SJSA1 (cell line): ENCODE measurements at places on chromosomes 2 and 18. TPM values are rescaled to one million over a fixed set of nuclear protein-coding genes. Genes with fewer than 3 reads are reported as not detected.
A peak's percentile ranks its signal among the peaks of the same experiment; 100 is the strongest.

DNA sequence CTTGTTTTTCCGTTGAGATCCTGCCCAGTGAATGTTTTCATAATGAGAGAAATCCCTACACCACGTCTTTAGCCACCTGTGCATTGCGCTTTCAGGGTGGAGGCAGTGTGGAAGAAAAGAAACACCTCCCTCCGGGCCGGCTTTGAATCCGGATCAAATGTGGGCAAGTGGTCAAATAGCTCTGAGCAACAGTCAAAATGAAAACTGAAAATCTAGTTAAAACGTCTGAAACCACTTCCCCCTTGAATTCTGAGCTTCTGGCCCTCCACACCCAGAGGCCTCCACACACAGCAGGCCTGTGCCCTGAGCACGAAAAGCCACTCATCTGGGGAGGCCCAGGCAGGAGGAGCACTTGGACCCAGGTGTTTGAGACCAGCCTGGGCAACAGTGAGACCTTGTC is 263.6 kb upstream of the SALL3 start:
- no peak overlapping the region for H3K4me3 ChIP-seq
- no peaks in the 10 kb centered on the region for H3K27me3 ChIP-seq
- no peak for DNase-seq
- no peaks in the 10 kb centered on the region for H3K4me1 ChIP-seq

DNA sequence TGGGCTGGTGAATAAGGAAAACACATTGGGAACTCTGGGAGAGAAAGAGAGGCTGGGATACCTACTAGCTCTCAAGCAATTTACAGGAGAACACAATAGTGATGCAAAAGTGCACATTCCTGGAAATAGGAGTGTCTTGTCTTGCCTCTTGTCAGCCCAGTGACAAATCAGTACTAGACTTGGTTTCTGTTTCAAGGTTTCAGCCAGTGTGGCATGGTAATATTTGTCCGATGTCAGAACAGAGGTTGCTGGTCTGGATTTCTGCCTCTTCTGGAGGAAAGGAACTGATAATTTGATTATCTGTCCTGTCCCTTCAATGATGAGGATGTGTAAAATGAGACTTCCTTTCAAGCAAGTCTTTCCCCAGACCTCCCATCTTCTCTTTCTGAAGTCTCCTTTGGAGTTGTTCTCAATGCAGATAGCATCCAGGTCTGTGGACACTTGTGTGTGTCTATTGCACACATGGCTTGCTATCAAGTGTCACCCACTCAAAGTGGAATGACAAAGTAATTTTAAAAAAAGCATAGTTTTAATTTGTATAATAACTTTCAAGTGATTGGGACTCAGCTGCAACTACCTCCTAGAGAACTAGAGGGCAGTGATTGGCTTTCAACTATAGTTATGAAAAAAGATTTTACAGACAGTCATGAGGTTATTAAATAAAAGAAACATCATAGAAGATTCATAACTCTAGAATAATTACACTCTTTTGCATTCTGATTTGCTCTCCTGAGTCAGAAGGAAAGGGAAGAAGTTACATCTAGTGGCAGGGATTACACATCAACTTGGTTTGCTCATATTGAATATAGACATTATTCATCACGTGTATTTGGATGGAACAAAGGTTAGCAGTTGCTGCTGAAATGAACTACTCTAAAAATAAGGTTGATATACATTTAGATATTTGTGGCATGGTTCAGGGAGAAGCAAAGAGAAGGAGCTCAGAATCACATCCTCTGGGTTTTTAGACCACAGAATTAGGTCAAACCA is 4.5 kb downstream of the GPR39 start:
- no peaks in the 10 kb centered on the region for H3K36me3 ChIP-seq
- peaks cover 20% of the 10 kb centered on the region for H3K4me1 ChIP-seq
- DNase-seq, result no peak
- H3K27me3 ChIP-seq, result no peaks in the 10 kb centered on the region
- no peak overlapping the region for H3K27ac ChIP-seq

- peak overlapping the region; percentile 14; the same call in 1 of the 2 replicates for H3K27ac ChIP-seq
- H3K36me3 ChIP-seq, result no peaks in the 10 kb centered on the region
- DNase-seq, result no peak
- H3K27me3 ChIP-seq, result no peaks in the 10 kb centered on the region
- H3K4me3 ChIP-seq, result peak overlapping the region; percentile 35
- peaks cover 43% of the 10 kb centered on the region for H3K4me1 ChIP-seq
Measured at GRCh38 chr2:64860276-64860885, 128.8 kb upstream of the SLC1A4 start.

DNA sequence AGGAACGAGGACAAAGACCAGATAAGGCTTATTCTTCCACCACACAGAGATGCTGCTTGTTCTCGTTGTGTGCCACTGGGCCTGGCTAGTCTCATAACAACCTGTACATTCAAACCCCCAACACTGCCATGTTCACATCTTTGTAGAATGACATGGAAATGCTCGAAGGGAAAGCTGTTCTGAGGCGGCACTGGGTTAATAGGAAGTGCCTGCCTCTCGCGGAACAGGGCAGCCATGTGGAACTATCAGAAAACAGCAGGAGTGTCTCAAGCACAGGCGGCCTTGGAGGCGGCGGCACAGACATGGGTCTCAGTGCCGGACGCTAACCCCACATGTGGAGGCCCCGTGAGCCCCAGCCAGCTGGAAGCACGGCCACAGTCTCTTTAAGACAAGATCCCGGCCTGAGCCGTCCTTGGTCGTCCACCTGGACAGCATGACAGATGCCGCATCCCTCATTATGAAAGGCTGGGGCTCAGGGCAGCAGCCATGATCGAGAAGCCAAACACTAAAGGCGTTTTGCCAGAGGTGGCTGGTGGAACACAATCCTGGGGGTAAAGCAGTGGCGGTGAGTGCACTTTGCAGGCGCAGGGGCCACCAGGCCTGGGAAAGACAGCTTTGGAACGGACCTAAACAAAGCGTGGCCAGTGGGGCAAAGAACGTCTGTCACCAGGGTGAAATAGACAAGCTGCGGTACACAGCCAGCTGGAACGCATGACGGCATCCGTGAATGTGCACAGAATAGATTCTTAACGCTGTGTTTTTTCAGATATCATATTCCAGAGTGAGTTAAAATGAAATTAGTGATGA is 161.0 kb downstream of the HDAC4 start:
- H3K36me3 ChIP-seq, result no peaks in the 10 kb centered on the region
- no peak overlapping the region for H3K4me3 ChIP-seq
- H3K27ac ChIP-seq, result no peak overlapping the region
- no peak for DNase-seq

- H3K4me3 ChIP-seq, result no peak overlapping the region
- H3K27me3 ChIP-seq, result no peaks in the 10 kb centered on the region
- H3K36me3 ChIP-seq, result no peaks in the 10 kb centered on the region
Measured at GRCh38 chr2:81835321-81836000, 1530.9 kb upstream of the LRRTM1 start.

- no peak overlapping the region for H3K27ac ChIP-seq
- no peak for DNase-seq
- H3K27me3 ChIP-seq, result no peaks in the 10 kb centered on the region
- H3K36me3 ChIP-seq, result no peaks in the 10 kb centered on the region
- no peaks in the 10 kb centered on the region for H3K4me1 ChIP-seq
Measured at GRCh38 chr18:44974174-44974573, 293.5 kb downstream of the SETBP1 start.

GRCh38 chr2:177171418-177171865 is 41.2 kb upstream of the HNRNPA3 start:
- peak overlapping the region; percentile 47; the same call in 1 of the 2 replicates for H3K27ac ChIP-seq
- H3K36me3 ChIP-seq, result no peaks in the 10 kb centered on the region
- peaks cover 60% of the 10 kb centered on the region for H3K4me1 ChIP-seq
- H3K4me3 ChIP-seq, result no peak overlapping the region

The TMEM178A gene
- total RNA-seq, result 0.13 and 0.41 TPM in 2 replicates

GRCh38 chr2:240935103-240935876 is 29.2 kb downstream of the CROCC2 start:
- DNase-seq, result no peak
- no peak overlapping the region for H3K27ac ChIP-seq
- 0 out of 2 replicates have a peak, but pooled peaks cover 4% of the 10 kb centered on the region for H3K27me3 ChIP-seq
- H3K36me3 ChIP-seq, result no peaks in the 10 kb centered on the region
- no peaks in the 10 kb centered on the region for H3K4me1 ChIP-seq
- no peak overlapping the region for H3K4me3 ChIP-seq

- peak overlapping the region; percentile 80 for H3K4me3 ChIP-seq
- H3K36me3 ChIP-seq, result peaks cover 15% of the 10 kb centered on the region
- no peak for DNase-seq
- H3K4me1 ChIP-seq, result peaks cover 17% of the 10 kb centered on the region
- no peaks in the 10 kb centered on the region for H3K27me3 ChIP-seq
Measured at GRCh38 chr2:118846442-118846952, 951 bp downstream of the EN1 start.

DNA sequence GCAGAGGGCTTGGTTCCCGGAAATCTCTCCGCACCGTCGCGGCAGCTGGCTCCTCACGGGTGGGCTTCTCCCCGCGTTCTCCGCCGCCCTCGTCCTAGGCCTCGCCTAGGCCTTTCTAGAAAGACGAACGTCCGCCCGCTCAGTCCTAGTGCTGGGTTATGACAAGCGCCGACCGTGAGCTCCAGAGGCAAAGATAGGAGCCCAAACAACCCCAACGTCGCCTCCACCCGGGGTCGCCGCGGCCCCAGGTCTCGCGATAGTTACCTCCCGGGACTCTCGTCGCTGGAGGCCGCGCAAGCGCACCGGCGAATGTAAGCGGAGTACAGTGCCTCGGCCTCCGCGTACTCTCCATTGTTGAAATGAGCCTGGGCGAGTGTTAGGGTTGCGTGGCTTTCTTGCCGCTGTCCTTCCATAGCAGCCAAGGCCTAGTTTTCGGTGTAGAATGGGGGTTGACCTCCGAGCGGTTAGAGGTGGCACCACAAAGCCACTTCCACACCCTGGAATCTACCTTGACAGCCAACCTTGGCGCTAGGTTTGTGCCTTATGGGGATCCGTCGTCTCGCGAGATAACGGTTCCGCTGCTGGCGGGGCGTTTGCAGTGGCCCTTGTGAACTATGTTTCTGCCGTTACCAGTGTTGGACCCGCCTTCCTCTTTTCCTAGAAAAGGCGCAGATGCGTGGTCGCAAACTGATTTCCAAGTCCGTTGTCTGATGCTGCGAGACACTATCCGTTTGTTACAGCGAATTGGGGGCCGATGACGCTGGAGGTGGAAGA is at the start of gene TTC32:
TTC32 (minus strand) TSS at position 542 of the 774 bp plus-strand sequence; CDS start at position 413, 129 bp downstream.
- peak within 1 kb of the TSS; percentile 94 for H3K27ac ChIP-seq
- H3K27me3 ChIP-seq, result no peaks in the 10 kb centered on the region
- H3K36me3 ChIP-seq, result peaks cover 4% of the 10 kb centered on the region
- DNase-seq, result peak; percentile 94
- peaks cover 15% of the 10 kb centered on the region for H3K4me1 ChIP-seq
- peak within 1 kb of the TSS; percentile 72 for H3K4me3 ChIP-seq

DNA sequence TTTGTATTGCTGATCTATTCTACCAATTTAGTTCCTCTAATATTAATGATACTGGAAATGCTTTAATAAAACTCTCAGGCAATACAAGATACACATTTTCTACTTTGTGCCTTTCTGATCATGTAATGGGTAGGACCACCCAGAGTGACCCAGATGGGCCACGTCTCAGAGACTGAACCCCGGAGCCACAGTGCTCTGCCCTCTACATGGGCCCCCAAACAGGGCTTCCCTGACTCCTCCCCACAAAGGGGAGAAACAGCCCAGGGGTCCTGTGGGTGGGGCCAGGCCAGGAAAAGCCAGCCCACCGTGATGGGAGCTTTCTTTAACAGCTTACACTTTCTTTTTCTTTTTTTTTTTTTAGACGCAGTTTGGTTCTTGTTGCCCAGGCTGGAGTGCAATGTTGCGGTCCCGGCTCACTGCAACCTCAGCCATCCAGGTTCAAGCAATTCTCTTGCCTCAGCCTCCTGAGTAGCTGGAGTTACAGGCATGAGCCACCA is 18.4 kb downstream of the HDAC4 start:
- H3K36me3 ChIP-seq, result no peaks in the 10 kb centered on the region
- no peak overlapping the region for H3K4me3 ChIP-seq
- H3K27ac ChIP-seq, result no peak overlapping the region
- no peaks in the 10 kb centered on the region for H3K4me1 ChIP-seq

GRCh38 chr2:32058130-32058529 is 5.2 kb upstream of the SPAST start:
- H3K36me3 ChIP-seq, result no peaks in the 10 kb centered on the region
- no peak overlapping the region for H3K4me3 ChIP-seq

- H3K36me3 ChIP-seq, result no peaks in the 10 kb centered on the region
- H3K4me3 ChIP-seq, result no peak overlapping the region
- peaks cover 3% of the 10 kb centered on the region for H3K4me1 ChIP-seq
Measured at GRCh38 chr2:71935262-71935848, 212.3 kb downstream of the CYP26B1 start.
